Psoas muscle (tissue), 8 donors: ENCODE measurements at places on chromosomes 7 and 10. TPM values are rescaled to one million over a fixed set of nuclear protein-coding genes. Genes with fewer than 3 reads are reported as not detected.
A peak's percentile ranks its signal among the peaks of the same experiment; 100 is the strongest.

DNA sequence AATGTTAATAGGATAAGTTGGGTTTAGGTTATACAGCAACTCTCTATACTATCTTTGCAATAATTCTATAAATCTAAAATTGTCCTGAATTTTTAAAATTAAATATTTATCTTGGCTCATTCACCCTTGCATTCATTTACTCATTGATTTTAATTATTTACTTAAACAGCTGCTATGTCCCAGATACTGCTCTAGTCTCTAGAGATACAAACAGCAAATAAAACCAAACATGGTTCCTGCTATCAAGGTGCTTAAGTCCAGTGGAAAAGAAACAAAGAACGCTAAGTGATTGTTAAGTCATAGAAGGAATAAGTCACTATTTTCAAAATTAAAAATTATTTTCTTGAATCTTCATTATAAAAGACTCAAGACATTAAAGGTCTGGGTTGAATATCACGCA lies 29.9 kb upstream of the MAT1A start:
- no peak for DNase-seq

- no peak for DNase-seq
Measured at GRCh38 chr7:128271471-128271941, 30.4 kb downstream of the LEP start.

Gene PDE1C
- total RNA-seq = 0.64 TPM

Gene CALHM1
- not detected for total RNA-seq

Gene LIPF
- not detected for total RNA-seq

- peak; percentile 79 for DNase-seq
Measured at GRCh38 chr7:47945261-47946015, 2.8 kb downstream of the PKD1L1 start.

DNA sequence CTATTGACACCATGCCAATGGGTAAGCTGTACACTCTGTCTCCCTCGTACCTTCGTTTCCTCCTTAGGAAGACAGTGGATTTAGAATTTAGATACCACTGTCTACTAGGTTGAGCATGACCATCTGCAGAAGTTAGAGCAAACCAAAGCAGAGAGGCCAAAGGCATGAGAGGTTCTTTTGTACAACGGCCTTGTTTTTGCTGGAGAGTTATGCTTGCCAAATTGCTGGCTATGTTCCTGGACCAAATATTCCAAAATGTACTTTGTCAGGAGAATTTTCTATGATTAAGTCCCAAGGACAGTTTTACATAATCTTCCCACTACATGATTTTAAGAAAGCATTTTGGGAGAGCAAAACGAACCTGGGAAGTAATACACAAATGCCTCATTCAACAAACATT lies 47.9 kb upstream of the PLCE1 start:
- no peak for DNase-seq

DNA sequence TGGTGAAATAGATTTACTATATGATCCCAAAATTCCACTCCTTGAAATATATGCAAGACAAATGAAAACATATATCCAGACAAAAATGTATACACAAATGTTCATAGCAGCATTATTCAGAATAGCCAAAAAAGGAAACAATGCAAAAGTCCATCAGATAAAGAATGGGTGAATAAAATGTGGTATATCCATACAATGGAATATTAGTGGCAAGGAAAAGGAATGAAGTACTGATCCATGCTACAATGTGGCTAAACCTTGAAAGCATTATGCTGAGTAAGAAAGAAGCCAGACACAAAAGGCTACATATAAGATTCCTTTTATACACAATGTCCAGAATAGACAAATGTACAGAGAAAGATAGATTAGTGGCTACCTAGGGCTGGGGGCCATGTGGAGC lies 225.5 kb downstream of the PLXNA4 start:
- DNase-seq = no peak

DNA sequence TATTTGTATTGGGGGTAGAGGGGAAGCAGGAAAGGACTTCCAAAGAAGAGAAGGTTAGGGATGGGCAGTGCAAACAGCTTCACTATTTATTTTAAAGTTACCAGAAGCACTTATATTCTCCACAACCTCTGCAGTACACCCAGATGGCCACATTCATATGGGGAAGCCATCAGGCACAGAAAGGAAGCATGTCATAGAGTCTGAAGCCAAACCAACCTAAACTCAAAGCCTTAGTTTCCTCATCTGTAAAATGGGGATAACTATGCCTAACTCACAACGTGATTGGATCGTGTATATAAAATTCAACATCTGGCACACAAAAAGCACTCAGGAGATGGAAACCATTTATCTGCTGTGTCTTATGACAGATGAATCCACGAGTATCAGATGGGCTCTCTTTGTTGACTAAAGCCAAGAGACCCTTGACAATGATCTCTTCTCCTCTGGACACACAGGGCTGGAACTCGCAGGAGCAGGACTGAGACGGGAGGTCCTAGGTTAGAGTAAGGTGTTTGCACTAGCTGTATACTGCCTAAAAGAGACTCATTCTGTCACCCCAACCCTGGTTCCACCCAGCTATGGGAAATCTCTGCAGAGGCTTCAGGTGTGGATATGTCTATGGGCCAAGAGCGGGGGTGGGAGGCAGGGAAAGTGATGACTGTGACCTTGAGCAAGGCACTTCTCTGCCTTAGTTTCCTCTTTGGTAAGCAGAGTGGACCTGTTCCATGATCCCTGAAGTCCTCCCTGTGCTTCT lies 1.8 kb downstream of the KIAA1549 start:
- no peak for DNase-seq

GRCh38 chr10:131635564-131636015 lies 265.2 kb upstream of the PPP2R2D start:
- peak; percentile 39 for DNase-seq

DNA sequence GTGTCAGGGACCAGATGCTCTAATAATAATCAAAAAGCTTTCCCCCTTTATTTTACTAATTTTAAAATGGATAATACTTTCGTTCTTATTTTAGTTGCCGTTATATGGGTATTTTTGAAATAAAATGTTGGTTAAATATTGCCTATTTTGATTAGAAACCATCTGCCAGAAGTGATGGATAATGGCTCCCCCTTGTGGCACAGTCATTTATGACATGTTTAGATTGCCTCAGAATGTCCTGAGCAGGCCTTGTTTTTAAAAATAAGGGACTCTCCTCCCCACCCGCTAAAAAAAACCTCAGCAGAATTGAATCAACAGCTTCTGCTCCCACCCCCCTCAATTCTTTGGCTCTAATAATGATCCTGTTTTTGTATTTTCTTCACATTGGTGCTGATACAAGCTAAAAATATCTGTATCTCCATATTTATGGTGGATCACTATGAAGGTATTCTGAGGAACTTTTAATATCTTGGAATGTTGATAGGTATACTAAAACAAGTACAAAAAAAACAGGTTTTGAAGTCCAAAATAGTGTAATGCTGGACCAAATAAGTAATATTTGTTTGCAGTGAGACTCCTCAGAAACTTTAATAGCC lies 38.8 kb downstream of the TMEM60 start:
- no peak for DNase-seq

DNA sequence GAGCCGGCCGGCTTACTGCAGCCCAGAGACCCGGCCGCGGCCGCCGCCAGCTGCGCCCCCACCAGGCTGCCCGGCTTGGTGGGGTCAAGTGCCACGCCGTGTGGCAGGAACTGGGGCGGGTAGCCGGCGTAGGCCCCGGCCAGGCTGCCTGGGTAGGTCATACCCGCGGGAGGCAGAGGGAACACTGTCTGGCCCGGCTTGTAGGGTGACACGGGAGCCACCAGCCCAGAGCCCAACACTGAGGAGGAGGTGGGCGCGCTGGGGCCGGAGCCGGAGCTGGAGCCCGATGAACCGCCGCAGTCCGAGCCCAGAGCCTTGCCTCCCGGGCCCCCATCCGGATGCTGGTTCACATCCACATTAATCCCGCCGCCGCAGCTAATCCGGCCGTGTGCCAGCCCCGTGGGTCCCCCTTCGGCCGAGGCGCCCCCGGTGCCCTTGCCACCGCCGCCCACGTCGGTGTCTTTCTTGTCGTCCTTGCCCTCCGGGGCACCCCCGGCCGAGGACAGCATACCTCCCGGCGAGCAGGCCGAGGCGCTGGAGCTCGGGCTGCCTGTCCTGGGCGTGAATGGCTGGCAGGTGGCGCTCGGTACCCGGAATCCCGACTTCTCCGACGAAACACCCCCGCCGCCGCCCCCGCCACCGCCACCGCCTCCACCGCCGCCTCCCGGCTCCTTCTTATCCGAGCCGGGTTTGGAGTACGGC lies 2.0 kb downstream of the ZNF503 start:
- DNase-seq = peak; percentile 87

GRCh38 chr7:127781081-127781480 lies 129.1 kb downstream of the SND1 start:
- no peak for DNase-seq

DNA sequence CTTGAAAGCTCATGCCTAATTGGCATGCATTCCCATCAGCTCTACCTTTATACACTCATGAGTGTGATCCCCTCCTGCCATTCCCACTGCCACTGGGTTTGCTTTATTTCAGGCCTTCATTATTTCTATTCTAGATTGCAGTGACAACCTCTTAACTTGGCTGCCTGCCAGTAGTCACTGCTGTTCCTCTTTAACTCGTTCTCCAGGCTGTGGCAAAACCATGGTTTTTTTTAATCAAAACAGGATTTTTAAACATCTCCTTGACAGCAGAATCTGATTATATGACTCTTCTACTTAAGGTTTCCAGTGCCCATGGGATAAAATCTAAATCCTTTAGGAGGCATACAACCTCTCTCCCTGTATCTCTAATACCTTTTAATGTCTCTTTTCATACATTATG lies 223.7 kb upstream of the PCDH15 start:
- no peak for DNase-seq

Gene ZNF467
- 2.4 TPM for total RNA-seq

GRCh38 chr7:6338551-6339274 lies 66.3 kb upstream of the CYTH3 start:
- peak; percentile 64 for DNase-seq

- DNase-seq = no peak
Measured at GRCh38 chr7:983004-983615, at the start of gene CYP2W1. Gene CYP2W1, plus strand, starts transcription at chr7:983181. Its CDS starts 31 bp downstream, at chr7:983212.

DNA sequence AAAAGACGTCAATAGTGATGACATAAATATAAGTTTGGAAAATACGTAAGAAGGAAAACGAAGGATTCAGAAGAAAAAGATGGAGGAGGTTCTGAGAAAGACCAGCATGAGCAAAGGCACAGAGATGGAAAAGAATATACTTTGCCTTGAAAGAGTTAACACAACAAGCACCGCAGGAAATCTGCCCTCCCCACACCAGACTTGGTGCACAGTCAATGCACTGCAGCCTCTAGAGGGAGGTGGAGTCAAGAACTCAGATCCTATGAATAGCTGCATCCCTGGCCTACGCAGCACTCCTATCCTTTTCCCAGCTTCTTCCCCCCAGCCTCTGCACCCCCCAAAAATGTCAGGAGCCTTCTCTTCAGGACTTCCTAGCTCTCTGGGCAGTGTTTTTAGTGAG lies 1370.6 kb upstream of the LRRTM3 start:
- no peak for DNase-seq

Gene CDK14
- total RNA-seq = 16.6 TPM

Gene OR6V1
- total RNA-seq = not detected

Gene CHAT
- not detected for total RNA-seq

DNA sequence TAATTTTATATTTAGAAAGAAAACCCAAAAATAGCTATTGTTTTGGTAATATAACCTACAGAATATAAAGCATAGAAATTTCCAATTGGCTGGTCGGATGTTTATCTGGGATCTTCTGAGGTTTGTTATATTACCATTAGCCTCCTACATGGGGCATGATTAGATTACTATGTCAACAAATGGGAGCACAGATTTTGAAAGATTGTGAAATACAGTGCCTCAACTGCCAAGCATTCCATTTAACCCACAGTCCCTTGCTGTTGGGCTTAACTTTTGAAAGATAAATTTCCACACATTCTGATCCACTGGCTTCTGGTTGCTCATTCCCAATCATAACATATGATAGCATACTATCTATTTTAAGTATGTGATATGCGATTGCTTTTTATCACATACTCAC lies 455.4 kb upstream of the C7orf33 start:
- no peak for DNase-seq

Gene MRPS16
- total RNA-seq = 110 TPM

Gene TMEM178B
- 1.6 TPM for total RNA-seq

Gene CALHM3
- not detected for total RNA-seq

Gene COL17A1
- not detected for total RNA-seq

Gene FGFR2
- not detected for total RNA-seq

DNA sequence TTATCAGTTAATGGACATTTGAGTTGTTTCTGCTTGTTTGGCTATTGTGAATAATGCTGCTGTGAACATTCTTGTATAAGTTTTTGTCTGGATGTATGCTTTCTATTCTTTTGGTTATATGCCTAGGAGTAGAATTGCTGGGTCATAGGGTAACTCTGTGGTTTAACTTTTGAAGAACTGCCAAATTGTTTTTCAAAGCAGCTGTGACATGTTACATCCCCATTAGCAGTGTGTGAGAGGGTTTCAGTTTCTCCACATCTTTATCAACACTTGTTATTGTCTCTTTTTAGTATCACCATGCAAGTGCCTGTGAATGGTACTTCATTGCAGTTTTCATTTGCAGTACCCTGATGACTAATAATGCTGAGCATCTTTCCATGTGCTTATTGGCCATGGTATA lies 2.1 kb upstream of the NDUFB8 start:
- DNase-seq = no peak

DNA sequence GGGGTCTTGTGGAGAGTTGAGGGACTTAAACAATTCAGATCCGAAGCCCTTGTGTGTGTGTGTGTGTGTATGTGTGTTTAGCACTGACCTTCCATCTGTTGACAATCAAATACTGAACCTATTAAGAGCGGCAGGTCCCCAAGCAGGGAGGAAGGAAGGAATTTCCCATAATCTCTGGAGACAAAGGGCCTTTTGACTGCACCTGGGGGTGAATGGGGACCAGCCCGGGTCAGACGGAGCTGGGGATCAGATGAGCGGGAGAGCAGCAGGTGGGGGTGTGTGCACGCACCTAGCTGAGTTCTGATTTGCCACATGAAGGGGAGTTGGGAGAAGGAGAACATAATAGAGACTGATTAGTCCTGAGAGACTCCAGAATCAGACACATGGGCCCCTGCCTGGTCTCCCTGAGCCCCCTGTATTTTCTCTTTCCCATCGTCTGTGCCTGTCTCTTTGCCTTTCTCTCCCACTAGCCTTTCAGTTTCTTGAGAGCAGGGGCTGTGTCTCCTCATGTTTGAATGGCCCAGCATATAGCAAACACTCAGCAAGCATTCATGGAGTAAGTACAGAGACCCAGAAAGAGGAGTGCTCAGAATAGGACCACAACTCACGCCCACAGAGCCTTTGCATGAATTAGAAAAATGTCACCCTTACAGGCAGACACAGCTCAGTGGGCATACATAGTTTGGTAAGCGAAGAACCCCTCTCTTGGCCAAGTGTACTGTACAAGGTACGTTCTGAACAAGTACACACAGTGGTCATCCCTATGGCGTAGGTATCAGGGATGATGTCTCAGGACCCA lies 288.3 kb upstream of the HABP2 start:
- DNase-seq = no peak

- DNase-seq = no peak
Measured at GRCh38 chr10:118145256-118145655, 98.5 kb upstream of the RAB11FIP2 start.

- DNase-seq = peak; percentile 22
Measured at GRCh38 chr7:6271694-6272440, 557 bp downstream of the CYTH3 start.
